ENCODE measurements at places on chromosomes 13 and 19.

GRCh38 chr13:29621051-29621800, 25.7 kb upstream of the SLC7A1 start:
- DNase-seq, result peak; percentile 79

DNA sequence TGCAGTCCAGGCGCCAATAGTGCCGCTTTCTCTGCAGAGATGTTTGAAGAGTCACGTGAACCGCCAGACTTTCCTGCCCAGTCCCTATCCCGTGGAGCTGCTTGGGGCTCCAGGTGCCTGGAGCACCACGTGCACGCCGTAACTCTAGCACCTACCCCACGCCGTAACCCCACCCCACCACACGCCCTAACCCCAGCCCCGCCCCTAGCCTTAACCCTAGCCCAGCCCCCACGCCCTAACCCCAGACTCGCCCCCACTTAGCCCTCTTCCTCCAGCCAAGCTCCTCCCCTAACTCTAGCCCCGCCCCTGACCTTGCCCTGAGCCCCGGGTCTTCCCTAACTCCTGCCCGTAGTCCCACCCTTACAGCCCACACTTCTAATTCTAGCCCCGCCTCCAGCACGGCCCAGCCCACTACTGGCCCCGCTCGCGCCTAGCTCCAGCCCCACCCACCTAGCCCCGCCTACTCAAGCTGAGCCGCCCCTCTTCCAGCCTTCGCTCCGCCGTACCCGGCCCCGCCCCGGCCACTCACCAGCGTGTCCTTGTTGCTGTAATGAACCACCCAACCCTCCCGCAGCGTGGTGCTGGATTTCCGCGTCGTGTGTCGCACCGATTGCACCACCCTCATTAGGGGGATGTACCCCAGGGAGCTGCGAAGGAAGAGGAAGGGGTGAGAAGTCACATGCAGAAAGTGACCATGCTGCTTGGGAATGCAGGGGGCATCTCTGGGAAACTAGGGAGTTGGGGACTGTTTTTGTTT, 19.5 kb downstream of the PRKD2 start:
- peak; percentile 81 for DNase-seq

DNA sequence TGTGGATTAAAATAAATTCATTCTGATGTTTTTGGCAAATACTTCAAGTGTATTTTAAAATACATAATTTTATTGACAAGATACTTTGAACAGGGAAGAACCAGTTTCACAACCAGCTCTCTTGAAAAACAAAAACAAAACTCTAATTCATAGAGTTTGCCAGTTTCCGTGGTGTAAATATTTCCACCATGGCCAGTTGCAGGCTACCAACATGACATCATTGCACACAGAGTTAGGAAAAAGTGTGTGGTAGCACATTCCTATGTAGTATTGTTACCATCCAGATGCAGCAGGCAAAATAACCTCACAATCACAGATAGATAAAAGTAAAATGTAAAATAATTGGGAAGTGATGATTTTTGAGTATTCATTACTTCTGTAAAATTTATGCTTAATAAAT, 7.7 kb upstream of the RNF113B start:
- DNase-seq, result peak; percentile 51

GRCh38 chr19:3270902-3271301, 46.4 kb downstream of the CELF5 start:
- DNase-seq, result peak; percentile 42

DNA sequence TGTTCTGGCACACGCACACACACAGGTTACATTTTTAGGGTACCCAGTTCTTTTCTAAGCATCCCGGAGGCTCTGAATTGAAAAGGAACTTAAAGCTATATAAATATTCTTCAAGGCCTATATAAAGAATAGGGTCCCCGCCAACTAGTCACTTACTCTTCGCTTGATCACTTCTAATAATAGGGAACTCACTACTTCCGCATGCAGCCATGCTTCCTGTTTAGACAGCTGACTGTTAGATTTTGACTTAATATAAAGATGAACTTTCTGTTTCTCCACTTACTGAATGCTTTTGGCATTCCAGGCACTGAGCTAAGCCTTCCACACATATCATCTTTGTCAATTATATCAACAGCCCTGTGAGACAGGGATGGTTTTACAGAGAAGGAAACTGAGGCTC, 259.6 kb downstream of the TSHZ3 start:
- no peak for DNase-seq

DNA sequence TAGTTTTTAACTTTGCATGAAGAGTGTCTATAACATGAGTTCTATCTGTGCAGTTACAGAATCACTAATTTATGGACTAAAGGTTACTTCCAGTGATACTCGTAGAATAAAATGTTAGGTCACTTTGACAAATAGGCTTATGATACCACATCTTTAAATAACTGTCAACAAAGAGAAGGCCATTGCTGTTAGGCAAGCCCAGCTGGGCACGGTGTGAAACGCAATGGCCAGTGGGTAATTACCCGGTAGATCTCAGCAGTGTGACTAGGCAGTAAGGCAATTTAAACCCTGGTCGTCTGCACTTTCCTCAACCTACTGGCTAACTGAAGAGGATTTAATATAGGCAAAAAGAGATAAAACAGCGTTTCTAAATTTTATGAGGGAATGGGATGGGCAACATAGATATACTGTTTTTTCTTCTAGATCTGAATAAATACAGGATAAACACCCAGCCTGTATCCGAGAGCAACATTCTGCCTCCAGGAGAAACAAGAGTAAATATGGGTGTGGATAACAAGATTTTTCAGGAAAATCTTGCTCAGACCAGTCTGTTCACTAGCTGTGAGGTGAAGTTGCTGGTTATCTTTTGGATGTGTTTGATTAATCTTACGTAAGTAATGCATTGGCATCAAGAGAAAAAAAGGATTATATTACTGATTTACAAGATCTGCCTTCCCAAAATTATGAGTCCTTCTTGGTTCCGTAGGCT, 631.3 kb downstream of the EFNB2 start:
- DNase-seq, result no peak

GRCh38 chr19:44796701-44797115, 12.2 kb upstream of the BCAM start:
- DNase-seq, result no peak

GRCh38 chr19:45768655-45768983, 433 bp downstream of the SIX5 start:
- DNase-seq, result peak; percentile 51

DNA sequence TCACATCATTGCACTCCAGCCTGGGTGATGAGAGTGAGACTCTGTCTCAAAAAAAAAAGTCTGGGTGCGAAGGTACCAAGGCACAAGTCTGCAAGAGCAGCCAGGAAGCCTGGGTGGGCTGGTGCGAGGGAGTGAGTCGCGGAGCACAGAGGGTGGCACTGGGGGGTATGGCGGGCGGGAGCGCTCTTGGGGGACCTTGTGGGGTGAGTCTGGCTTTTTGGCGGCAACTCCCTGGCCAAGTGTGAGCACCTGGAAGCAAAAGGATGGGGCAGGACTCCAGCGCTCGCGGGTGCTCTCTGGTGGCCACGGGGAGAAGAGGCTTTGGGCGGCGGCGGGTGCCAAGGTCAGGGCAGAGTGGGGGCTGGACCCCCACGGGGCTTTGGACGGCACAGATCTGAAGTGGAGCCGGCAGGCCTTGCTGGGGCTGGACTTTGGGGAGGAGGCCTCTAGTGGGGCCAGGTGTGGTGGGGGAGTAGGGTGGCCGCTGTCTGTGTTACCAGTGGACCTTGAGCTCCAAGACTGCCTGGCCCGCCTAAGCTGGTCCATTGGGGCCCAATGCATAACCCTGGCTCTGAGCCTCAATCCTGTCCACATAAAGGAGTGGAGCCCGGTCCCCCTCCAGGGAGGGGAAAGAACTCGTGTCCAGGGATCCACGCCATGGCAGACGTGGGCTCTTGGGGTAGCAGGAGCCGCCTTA, 1.6 kb downstream of the P2RY11 start:
- DNase-seq, result peak; percentile 47

DNA sequence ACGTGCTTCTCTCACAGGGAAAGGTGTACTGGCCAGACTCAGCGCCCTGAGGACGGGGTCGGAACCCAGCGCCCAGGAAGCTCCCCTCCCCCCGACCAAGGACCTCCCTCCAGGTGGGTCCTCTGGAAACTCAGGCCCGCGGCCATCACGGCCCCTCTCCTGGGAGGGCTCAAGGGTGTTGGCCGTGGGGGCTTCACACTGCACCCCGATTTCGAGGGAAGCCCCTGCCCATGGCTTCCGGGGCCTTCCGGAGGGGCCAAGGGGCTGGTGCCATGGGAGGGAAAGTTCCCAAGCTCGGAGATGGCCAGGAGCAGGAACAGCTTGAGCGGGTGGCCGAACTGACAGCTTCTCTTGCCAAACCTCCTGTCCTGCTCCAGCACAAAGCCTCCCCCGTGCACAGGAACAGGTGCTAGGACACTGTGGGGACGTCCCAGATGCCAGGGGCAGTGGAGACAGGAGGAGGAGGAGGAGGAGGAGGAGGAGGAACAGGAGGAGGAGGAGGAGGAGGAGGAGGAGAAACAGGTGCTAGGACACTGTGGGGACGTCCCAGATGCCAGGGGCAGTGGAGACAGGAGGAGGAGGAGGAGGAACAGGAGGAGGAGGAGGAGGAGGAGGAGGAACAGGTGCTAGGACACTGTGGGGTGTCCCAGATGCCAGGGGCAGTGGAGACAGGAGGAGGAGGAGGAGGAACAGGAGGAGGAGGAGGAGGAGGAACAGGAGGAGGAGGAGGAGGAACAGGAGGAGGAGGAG, 10.0 kb downstream of the SBNO2 start:
- no peak for DNase-seq

GRCh38 chr19:17577457-17578097, 22.1 kb downstream of the COLGALT1 start:
- no peak for DNase-seq

GRCh38 chr19:7512400-7512851, 3.5 kb upstream of the ZNF358 start:
- no peak for DNase-seq

DNA sequence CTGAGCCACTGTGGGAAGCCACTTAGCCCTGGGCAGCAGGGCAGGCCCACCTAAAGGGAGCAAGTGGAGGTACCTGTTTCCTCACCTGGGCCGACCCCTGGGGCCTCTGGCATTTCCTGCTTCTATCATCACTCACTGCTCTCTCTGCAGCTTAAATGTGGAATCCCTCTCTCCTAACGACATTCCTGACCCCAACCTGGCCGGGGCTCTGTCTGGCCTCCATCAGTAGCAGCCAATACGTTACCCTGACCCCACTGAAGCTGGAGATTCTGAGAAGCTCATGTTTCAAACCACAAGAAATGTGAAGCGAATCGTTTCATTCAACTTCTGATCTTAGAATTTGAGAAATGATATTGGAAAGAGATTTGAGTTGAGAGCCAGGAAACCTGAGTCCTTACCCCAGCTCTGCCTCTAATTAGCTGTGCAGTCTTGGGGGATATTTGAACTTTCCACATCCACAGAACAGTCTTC, 39.9 kb downstream of the DOCK9 start:
- no peak for DNase-seq

DNA sequence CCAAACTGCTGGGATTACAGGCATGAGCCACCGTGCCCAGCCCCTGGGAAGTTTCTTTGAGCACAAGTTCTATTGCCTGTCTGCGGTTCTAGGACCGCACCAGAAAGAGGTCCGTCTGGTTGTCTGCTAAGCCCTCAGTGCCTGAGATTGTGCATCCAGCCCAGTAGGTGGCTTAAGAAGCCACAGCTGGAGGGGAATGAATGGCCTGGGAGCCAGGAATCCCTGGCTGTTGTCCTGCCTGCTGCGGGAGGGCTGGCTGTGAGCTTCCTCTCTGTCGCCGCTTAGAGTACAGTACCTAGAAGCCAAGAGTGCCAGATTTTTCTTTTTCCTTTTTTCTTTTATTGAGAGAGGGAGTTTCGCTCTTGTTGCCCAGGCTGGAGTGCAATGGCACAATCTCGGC, 4.2 kb upstream of the TYK2 start:
- no peak for DNase-seq

DNA sequence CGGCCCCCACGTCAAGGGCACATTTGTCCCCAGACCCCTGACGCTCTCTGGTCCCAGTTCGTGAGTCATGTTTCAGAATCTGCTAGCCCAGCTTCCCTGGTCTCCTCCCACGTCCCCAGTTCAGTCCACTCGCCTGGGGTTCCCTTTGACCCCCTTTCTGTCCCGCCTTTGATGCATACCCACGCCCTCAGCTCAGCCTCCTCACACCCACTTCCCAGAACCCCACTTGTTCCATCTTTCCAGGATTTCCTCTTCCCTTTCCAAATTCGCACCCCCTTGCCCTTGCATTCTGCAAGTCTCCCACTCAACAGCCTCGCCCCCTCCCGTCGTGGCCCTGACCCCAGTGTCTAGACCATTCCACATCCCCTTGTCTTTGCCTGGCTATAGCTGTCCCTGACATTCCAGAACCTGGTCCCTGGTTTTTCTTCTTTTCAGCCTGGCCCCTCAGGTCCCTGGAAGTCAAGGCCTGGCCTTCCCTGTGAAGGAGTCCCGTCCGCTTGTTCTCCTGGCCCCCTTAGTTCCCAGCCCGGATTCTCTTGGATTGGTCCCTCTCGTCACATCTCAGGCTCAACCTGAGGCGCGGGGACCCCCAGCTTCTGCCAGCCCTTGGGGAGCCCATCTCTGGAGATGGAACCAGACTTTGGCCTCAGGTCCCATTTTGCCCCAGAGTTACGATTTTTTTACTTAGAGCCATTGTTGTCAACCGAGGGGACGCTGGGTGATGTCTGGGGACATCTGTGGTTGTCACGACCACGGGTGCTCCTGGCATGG, 1.3 kb downstream of the NCLN start:
- no peak for DNase-seq

DNA sequence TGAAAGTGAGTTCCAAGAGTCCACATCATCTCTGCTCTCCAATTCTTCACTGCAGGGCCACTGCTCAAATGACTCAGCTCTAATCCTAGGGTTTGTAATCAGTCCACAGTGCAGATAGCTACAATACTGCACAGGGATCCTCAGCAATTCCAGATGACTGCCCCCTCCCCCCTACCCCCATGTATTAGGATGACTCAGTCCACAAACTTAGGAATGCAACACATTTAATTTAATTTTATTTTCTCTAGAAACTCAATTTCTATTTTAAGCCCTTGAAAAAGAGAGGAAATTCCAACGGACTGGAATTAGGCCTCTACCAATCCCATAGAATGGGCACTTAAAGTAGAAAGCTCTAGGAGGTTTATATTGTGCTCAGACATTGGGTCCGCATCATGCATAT, 173.8 kb upstream of the SOX21 start:
- peak; percentile 95 for DNase-seq

DNA sequence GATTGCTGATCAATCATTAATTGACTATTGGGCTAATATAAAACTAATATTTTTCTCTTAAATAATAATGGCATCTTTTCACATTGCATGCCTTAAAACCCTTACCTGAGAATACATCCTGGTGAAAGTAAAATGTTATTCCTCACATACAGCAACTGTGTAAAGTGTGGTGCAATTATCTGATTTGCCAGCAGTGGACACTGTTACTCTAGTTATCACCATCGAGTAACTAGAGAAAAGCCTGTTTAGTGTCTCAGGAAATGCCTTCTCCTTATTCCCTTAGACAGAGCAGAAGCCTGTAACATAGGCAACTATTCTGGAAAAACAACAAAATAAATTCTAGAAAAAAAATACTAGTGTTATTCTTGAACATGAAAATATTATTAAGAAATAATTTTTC, 459.8 kb downstream of the FGF14 start:
- peak; percentile 7 for DNase-seq

DNA sequence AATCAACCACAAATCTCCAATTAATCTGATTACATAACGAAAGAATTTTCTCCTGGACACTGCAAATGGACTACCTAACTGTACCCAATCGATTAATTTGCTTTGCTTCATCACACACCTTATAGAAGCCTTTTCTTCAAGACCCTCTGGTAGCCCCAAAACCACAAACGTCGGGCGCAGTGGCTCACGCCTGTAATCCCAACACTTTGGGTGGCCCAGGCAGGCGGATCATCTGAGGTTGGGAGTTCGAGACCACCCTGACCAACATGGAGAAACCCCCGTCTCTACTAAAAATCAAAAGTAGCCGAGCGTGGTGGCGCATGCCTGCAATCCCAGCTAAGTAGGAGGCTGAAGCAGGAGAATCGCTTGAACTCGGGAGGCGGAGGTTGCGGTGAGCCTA, 42.9 kb upstream of the ZNF429 start:
- DNase-seq, result no peak
